ENCODE measurements at places on chromosomes 7 and 10.

DNA sequence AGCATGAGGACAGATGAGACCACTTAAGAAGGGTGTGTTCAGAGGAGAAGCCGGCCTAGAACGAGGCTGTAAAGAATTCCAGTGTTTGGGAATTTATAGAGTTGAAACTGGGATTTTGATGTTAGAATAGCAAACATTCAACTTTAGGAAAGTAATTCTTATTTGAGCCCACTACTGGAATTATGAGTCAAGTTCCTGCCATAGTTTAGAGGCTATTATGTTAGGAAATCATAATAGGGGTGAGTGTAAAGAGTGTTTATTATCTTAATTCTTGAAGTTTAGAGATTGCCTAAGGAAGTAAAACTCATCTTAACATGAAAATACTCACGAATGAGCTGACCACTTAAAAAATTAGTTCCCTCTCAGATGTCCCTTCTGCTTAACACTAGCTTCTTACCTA is 2.1 kb downstream of the CBLL1 start:
- no peak for DNase-seq

- no peak for DNase-seq
These were observed 782.5 kb downstream of the LRMDA start for GRCh38 chr10:76213876-76214275.

DNA sequence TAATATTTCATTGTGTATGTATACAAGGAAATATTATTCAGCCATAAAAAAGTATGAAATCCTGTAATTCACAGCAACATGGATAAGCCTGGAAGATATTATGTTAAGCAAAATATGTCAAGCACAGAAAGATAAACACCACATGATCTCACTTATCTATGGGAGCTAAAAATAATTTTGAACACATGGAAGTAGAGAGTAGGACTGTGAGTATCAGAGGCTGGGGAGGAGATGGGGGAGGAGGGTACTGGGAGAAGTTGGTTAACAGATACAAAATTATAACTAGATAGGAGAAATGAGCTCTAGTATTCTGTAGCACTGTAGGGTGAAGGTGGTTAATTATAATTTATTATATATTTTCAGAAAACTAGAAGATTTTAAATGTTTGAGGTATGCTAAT is 132.7 kb downstream of the DOCK4 start:
- DNase-seq = no peak

- no peak for DNase-seq
These were observed 120.9 kb downstream of the TMEM168 start for GRCh38 chr7:112669306-112669705.

DNA sequence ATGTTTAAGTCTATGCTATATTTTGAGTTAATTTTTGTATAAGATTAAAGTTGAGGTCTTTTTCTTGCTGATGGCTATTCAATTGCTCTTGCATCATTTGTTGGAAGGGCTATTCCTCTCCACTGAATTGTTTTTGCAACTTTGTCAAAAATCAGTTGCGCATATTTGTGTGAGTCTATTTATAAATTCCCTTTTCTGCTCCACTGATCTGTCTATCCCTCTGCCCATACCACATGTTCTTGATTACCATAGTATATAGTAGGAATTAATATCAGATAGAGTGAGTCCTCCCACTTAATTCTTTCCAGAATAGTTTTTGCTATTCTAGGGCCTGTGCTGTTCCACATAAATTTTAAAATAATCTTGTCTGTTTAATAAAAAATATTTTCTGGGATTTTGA is 152.4 kb upstream of the ADCY1 start:
- DNase-seq = no peak

GRCh38 chr10:107686095-107686494 is 521.6 kb upstream of the SORCS1 start:
- no peak for DNase-seq

DNA sequence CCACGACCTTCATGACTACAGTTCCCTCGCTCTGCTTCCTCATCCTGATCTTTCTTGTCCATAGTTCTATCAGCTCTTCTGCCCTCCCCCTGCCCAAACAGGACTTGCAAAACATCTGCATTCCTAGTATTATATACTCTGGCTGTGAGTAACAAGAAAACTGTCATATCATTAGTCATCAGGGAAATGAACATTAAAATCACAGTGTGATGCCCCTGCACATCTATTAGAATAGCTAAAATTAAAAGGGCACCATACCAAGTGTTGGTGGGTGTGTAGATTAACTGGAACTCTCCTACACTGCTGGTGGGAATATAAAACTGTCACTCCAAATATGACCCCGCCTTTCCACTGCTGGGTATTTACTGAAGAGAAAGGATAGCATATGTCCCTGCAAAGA is 141.8 kb downstream of the C7orf25 start:
- peak; percentile 10 for DNase-seq

GRCh38 chr10:76723844-76724243 is 913.8 kb downstream of the KCNMA1 start:
- no peak for DNase-seq

DNA sequence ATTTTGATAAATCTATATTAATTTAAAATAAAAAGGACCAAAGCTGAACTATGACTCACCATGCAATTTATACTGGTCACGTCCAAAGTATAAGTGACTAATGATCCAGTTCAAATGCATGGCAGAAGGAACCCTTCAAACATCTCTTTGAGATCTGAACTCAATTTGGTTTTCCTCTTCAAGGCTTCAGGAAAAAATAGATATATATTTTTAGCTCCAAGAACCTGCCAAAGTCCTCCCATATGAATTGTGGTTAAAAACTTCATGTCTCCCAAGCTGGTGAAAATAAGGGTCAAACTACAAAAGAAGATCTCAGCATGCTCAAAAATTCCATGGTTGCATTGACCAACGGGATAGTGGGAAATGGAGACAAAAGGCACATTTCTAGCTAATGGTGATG is 34.6 kb upstream of the PDE1C start:
- DNase-seq = no peak

DNA sequence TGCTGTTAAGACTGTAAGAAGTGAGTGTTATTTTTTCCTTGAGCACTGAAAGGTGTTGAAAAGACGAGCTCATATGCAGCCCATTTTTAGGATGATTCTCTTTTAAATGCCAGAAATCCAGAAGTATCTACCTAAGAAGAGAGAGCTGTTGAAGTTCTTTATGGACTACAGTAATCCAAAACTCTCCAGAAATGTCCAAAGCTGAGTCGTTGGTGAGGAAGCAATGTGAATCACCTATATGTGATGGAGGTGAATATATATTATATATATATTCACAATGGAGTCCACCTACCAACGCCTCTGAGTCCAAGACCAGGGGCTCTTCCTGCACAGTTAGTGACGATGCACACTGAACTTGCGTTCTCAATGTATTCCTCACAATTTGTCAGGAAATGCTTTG is 252.7 kb upstream of the PITRM1 start:
- no peak for DNase-seq

DNA sequence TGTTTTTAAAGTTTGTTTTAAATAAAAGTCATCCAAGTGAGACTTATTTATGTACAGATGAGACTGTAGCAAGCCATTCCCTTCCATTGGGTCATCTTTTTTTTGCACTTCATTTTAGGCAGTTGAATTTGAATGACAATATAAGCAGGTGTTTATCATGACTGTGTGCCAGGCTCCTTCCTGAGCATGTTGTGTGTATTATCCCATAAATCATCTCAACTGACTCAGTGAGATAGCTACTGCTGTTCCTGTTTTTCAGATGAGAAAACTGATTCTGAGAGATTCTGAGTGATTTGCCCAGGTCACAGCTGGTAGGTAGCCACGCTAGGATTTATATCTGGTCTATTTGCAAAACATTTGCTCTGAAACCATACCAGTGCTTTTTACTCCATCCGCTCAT is 11.7 kb downstream of the TMEM254 start:
- no peak for DNase-seq

- DNase-seq = peak; percentile 66
These were observed 9.9 kb upstream of the FAM180A start for GRCh38 chr7:135758531-135758932.

DNA sequence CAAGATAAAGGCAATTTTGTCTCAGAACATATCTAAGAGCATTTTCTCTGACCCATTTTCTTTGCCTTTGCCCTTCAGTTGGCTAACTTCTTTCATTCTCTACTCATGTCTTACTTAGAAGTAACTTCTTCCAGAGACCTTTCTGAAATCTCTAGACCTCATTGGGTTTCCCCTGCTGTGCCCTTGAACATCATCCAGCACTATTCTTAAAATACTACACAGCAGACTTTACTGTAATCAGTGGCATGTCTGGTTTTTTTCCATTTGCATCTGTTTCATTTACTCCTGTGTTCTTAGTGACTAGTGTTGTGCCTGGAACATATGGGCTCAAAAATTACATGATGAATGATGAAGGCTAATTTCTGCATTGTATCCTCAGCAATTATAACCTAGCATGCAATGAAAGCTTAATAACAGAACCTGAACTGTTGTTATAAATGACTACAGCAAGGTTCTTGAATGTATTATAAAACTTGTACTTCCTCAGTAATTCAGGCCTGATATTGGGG is 301.9 kb downstream of the CDK14 start:
- DNase-seq = no peak

- DNase-seq = no peak
These were observed 484.6 kb downstream of the GATA3 start for GRCh38 chr10:8539056-8539455.

Data from AG08395 (cell line).